Esophagus squamous epithelium (tissue), 5 donors: ENCODE measurements at places on chromosomes 11 and 22.

- no peak overlapping the region for H3K27ac ChIP-seq
- no peak overlapping the region for H3K4me3 ChIP-seq
- H3K36me3 ChIP-seq = no peaks in the 10 kb centered on the region
- H3K4me1 ChIP-seq = peaks cover 3% of the 10 kb centered on the region
- no peak for DNase-seq
These were observed 11.7 kb downstream of the ME3 start for GRCh38 chr11:86660736-86661135.

DNA sequence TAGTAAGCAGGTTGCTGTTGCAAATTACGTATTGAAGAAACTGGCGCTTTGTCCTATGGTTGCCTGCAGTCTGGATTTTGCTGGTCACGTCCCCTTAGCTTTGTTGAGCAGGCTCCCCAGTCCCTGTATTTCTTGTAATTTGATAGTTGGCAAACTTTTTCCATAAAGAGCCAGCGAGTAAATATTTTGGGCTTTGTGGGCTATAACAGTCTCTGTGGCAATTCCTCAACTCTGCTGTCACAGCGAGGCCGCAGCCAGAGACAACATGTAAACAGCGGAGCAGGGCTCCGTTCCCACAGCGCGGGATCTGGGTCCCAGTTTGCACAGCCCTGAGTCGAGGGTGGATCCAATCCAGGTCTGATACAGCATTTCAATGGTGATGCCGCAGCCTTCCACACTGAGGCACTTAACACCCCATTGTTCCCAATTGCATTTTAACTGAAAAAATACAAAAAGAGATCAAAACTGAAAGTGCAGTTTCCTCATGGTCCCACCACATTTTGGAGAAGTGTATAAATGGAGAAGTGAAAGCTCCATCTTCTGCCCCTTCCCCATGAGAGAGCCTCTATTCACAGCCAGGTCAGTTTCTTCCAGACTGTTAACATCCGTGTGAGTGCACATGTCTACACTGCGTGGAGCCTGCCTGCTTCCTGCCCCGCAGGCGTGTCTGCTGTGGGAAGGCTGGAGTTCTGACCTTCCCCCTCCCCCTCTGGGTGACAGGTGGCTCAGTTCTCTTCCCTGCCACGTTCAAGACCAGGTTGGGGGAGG, 89.1 kb downstream of the RPS6KA4 start:
- DNase-seq = no peak
- H3K4me3 ChIP-seq = no peak overlapping the region
- H3K27me3 ChIP-seq = no peaks in the 10 kb centered on the region
- peaks cover 16% of the 10 kb centered on the region for H3K4me1 ChIP-seq

DNA sequence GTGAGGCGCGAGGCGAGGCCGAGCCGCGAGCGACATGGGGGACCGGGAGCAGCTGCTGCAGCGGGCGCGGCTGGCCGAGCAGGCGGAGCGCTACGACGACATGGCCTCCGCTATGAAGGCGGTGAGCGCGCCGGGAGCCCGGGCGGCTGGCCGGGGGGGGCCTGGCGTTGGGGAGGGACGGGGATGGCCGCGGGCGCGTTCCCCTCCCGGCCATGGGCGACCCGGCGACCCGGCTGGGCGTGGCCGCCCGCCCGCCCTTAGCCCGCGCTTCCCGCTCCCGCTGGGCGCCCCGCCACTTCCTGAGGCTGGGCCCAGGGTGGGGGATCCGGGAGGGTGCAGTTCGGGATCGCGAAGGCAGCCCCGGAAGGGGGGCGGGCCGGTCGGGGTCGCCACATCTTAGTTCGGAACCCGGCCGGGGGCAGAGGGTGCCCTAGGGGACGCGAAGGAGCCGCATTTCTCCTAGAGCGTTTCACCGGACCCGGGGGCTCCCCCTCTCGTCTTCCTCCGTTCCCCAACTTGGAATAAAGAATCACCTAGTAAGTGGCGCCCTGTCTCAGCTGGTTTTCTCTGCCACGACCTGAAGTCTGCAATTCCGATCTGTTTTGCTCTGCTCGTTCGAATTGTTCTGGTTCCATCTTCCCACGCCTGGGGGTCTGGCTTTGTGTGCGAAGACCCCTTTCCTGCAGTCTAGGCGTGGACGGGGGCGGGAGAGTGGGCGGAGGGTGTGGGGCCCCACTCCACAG, 536 bp downstream of the YWHAH start:
- peak overlapping the region; percentile 79 for H3K4me3 ChIP-seq
- no peak for DNase-seq
- H3K27ac ChIP-seq = peak overlapping the region; percentile 93
- peaks cover 21% of the 10 kb centered on the region for H3K36me3 ChIP-seq

- H3K4me3 ChIP-seq = no peak overlapping the region
- no peaks in the 10 kb centered on the region for H3K27me3 ChIP-seq
- H3K4me1 ChIP-seq = no peaks in the 10 kb centered on the region
- no peaks in the 10 kb centered on the region for H3K36me3 ChIP-seq
- no peak overlapping the region for H3K27ac ChIP-seq
These were observed 82.1 kb downstream of the CSTPP1 start for GRCh38 chr11:47018637-47019036.

- no peaks in the 10 kb centered on the region for H3K36me3 ChIP-seq
- H3K27me3 ChIP-seq = no peaks in the 10 kb centered on the region
- DNase-seq = no peak
- H3K4me3 ChIP-seq = no peak overlapping the region
These were observed 29.8 kb upstream of the EED start for GRCh38 chr11:86214710-86215109.

- peaks cover 27% of the 10 kb centered on the region for H3K27me3 ChIP-seq
- H3K4me3 ChIP-seq = no peak overlapping the region
- H3K36me3 ChIP-seq = no peaks in the 10 kb centered on the region
- H3K4me1 ChIP-seq = peaks cover 4% of the 10 kb centered on the region
- no peak overlapping the region for H3K27ac ChIP-seq
These were observed 3.0 kb downstream of the KCNJ11 start for GRCh38 chr11:17385492-17385891.

- H3K4me3 ChIP-seq = no peak overlapping the region
- H3K36me3 ChIP-seq = no peaks in the 10 kb centered on the region
- DNase-seq = no peak
- H3K4me1 ChIP-seq = peaks cover 5% of the 10 kb centered on the region
These were observed 15.7 kb upstream of the PAX6 start for GRCh38 chr11:31826536-31827438.

DNA sequence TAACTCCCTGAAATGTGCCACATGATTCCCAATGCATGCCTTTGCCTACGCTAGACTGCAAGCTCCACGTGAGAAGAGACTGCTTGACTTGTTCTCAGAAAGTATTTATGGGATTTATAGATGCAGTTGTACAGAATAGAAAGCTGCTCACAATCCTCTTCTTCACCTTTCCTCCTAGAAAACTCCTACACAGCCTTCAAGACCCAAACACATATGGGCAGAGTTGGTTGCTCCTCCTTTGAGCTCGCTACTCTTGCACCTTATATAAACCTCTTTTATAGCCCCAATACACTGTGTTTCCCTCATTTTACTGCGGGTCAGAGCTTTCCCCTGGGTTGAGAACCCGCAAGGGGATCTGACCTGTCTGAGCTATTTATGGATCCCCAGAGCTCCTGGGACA, 16.4 kb downstream of the C1QTNF6 start:
- no peaks in the 10 kb centered on the region for H3K27me3 ChIP-seq
- H3K4me3 ChIP-seq = no peak overlapping the region
- no peak overlapping the region for H3K27ac ChIP-seq
- no peaks in the 10 kb centered on the region for H3K36me3 ChIP-seq

GRCh38 chr11:68506908-68507307, 46.4 kb downstream of the PPP6R3 start:
- H3K4me3 ChIP-seq = no peak overlapping the region
- peaks cover 29% of the 10 kb centered on the region for H3K4me1 ChIP-seq
- H3K36me3 ChIP-seq = no peaks in the 10 kb centered on the region
- H3K27me3 ChIP-seq = no peaks in the 10 kb centered on the region
- no peak for DNase-seq

DNA sequence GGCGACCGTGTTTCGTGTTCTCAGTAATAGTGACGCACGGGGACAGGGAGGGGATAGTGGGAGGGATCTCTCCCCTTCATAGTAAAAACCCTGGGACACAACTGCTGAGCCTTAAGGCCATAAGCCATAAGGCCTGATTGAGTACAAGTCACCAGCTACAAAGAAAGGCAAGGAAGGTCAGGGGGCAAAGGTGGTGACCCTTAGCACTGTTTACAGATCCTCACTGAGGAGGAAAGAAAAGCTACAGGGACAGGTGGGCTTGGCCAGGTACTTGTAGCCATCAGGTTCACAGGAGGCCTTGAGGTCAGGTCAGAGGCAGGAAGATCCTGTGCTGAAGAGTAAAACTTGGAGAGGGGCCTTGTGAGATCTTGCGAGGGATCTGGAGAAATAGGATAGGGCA, 15.1 kb upstream of the AMPD3 start:
- no peaks in the 10 kb centered on the region for H3K27me3 ChIP-seq
- no peak for DNase-seq
- H3K27ac ChIP-seq = no peak overlapping the region
- H3K36me3 ChIP-seq = no peaks in the 10 kb centered on the region
- H3K4me1 ChIP-seq = no peaks in the 10 kb centered on the region

DNA sequence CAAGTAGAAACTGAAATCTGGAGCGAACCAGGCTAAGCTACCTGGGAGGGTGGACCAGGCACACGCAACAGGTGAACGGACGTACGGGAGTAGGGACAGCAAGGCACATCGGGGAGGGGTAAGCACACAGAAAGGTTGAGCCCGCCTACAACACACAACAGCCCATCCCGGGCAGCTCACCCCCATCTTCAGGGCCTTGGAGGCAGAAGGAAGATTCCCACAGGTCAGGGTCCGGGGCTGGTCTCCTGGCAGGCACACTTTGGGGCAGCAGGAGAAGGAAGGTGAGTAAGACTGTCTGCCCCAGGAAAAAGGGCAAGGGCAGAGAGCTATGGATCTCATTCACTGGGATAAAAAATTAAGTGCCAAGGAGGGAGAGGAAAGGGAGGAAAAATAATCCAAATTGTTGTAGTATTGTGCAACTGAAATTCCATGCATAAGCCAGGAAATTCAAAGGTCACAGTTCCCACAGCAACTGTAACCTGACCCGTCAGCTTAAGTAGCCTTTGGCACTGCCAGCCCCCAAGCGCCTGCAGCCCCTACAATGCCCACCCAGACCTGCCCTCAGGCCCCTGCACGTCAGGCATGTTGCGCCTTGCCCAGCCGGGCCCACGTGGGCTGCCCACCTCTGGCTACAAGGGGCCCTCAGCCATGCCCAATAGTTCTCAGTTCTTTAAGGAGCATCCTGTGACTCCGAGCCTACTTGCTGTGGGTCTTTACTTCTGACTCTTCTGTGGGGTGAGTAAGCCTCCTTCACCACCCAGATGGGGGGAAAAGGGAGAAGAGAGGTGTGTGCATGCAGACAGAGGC, 51.8 kb downstream of the MICAL3 start:
- no peak overlapping the region for H3K4me3 ChIP-seq
- H3K27me3 ChIP-seq = no peaks in the 10 kb centered on the region
- no peak for DNase-seq

DNA sequence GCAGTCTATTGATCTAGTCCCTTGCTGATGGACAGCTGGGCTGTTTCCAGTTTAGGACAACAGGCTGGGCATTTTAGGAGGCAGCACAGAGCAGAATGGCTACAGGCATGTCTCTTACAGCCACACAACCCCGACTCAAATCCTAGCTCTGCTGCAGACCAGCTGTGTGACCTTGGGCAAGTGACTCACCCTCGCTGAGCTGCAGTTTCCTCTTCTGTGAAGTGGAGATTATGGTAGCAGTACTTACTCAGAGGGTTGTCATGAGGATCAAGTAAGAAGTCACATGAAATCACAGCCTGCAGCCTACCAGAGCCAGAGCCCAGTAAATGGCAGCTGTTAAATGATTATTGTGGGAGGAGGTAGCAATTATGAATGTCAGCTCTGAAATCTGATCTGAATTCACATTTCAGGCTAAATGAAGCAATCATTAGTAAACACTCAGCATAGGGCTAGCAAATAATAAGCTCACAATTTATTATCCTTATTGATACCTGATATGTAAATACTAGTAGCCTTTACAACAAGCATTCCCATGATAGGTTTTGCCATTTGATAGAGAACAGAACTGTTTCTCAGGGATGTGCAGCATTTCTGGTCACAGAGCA, 58.9 kb downstream of the MYEOV start:
- DNase-seq = no peak
- no peaks in the 10 kb centered on the region for H3K36me3 ChIP-seq
- no peak overlapping the region for H3K4me3 ChIP-seq
- peak overlapping the region; percentile 6 for H3K27ac ChIP-seq
- peaks cover 25% of the 10 kb centered on the region for H3K4me1 ChIP-seq
